NCI-H1417 treated with DMSO at 0.1 percent for 48 hours (cell line): ENCODE measurements at places on chromosomes 12 and 14.

- no peak for DNase-seq
Measured at GRCh38 chr14:20690848-20691640, 2.5 kb downstream of the ANG start.

DNA sequence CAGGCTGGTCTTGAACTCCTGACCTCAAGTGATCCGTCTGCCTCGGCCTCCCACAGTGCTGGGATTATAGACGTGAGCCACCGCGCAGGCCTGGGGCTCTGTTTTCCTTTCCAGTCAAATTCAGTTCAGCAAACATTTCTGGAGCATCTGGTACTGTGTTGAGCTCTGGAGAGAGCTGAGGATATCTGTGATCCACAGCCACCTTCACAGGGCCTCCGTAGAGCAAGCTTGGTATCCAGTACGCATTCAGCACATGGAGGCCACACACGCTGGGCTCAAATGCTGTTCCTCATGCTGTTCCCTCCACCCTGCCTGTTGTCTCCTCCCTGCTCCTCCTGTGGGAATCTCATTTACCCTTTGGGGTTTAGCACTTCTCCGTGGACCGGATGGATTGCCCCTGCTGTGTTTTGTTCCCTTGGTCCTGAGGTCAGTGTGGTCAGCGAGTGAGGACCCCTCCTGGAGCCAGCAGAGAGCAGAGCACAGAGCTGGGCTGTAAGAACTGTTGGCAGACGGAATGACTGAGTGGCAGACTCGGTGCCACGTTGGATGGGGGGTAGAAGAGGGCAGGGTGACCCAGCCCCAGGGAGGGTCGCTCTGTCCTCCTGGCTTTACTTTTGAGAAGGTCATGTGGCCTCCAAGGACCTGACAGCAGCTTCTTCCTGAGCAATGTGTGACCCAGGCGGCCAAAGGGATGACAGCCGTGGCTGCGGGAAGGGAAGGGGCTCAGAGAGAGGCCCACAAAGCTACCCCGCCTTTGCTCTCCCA, 891 bp downstream of the RPS6KL1 start:
- no peak for DNase-seq

DNA sequence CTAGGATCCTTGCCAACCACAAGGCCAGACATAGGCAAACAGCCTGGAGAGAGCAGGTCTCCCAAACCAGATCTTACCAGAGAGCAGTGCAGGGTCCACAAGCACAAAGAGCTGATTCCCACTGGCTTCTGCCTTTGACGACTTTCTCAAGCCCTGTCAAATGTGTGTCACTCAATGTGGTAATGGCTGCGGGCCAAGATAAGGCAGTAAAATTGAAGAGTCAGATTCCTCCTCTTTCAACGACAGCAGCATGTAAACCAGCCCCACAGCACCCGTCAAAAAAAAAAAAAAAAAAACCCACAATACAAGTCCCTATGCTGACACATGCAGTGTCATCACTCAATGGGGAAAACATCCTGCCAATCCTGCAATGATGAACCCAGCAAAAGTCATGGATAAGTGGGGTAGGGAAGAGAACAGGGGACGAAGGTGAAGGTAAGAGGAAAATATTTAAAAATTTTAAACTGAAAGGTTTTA, at the start of gene STON2:
TSS of gene STON2 (minus strand) at position 123 of the 477 bp plus-strand sequence. CDS start 1,942 bp downstream, outside the sequence.
- no peak for DNase-seq

DNA sequence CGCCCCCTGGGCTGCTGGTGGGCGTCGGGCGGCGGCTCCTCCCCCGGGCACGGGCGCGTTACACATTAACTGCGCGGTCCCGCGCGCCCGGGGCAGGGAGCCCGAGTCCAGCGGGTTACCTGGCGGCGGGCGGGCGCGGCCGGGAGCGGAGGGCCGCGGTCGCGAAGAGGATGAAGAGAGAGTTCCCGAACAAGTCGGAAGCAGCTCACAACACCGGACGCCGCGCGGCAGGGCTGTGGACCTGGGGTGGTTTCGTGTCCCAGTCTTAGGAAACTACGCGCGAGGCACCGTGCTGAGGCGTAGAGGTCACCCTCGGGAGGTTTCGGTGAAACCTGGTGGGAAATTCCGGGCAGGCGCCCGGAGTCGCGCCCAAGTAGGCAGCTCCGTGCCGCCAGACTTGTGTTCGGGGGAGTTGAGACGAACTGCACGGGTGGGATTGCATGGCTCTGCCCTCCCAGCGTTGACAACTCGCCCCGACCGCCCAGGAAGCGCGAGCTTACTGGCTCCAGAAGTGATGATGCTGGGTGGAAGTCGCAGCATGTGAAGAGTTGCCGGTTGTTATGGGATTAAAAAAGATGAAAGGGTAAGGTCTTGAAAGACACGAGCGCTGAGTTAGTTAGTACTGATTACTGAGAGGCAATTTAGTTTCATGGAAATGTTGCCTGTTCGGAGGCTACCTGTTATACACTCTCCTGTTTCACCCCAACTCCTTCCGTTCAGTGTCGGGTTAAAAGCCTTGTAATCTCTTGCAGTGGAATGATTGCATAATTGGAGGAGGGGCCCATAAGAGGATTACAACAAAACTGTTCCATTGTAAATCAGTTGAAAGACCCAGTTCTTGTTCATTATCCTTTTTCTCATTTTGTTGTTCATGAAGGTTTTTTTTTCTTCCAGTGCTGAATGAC, 879 bp downstream of the RAB3IP start:
- peak; percentile 59 for DNase-seq

- DNase-seq: peak; percentile 73
Measured at GRCh38 chr12:110403976-110404682, 621 bp upstream of the ANAPC7 start.

DNA sequence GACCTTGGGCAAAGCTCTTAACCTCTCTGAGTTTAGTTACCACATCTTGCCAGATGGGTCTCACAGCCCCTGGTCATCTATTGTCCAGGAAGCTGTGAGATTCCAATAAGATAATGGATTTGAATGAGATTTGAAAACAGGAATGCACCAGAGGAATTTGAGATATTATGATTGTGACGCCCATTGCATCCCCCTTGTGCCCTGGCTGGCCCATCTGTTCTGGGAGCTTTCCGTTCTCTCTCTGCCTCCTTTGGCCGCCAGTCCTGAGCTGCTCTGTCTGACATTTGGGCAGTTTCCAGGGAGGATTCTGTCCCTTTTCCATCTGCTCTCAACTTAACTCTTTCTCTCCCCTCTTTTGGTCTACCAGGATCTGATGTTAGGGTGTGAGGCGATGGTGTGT, 24.6 kb downstream of the SRRM4 start:
- no peak for DNase-seq

- no peak for DNase-seq
Measured at GRCh38 chr14:40122968-40123648, 690.9 kb upstream of the FBXO33 start.

- DNase-seq: no peak
Measured at GRCh38 chr14:30287579-30288445, 271.1 kb upstream of the G2E3 start.

- DNase-seq: no peak
Measured at GRCh38 chr14:60266021-60266937, 17.3 kb downstream of the PPM1A start.

DNA sequence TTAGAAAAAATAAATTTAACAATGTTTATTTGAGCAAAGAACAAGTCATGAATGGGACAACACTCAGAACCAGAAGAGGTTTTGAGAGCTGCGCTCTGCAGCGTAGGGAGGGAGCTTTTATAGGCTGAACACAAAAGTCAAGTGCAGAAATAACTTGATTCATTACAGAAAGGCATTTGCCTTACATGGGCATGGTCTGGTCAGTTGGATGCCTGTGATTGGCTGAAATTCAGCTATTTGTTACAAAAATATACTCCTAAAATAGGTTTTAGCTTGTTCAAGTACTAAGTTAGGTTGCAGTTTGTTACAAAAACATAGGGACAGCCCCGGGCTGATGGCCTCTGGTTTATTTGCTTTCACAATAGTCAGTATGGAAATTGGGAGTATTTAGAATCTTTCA, 118.0 kb downstream of the NUAK1 start:
- DNase-seq: no peak
